ENCODE measurements at places on chromosomes 3 and 15. TPM values are rescaled to one million over a fixed set of nuclear protein-coding genes. Genes with fewer than 3 reads are reported as not detected.

KIF15 gene
- total RNA-seq = 0.87 TPM

MFAP1 gene
- total RNA-seq = 11.7 TPM

CYP19A1 gene
- 14.0 TPM for total RNA-seq

ZKSCAN7 gene
- 10.5 TPM for total RNA-seq

GRCh38 chr15:79178594-79178993 is 88.0 kb upstream of the RASGRF1 start:
- H3K27ac ChIP-seq = no peak overlapping the region
- no peak overlapping the region for H3K4me3 ChIP-seq
- H3K27me3 ChIP-seq = no peaks in the 10 kb centered on the region
- H3K36me3 ChIP-seq = no peaks in the 10 kb centered on the region
- no peaks in the 10 kb centered on the region for H3K4me1 ChIP-seq
- DNase-seq = no peak

- H3K4me3 ChIP-seq = no peak overlapping the region
- H3K27me3 ChIP-seq = peaks cover 82% of the 10 kb centered on the region
- H3K4me1 ChIP-seq = peaks cover 14% of the 10 kb centered on the region
- no peak overlapping the region for H3K27ac ChIP-seq
- no peaks in the 10 kb centered on the region for H3K36me3 ChIP-seq
Measured at GRCh38 chr3:198076722-198077308, 116.8 kb downstream of the LMLN start.

GRCh38 chr3:56960234-56960917 is 100.1 kb upstream of the SPATA12 start:
- H3K36me3 ChIP-seq = no peaks in the 10 kb centered on the region
- no peak overlapping the region for H3K4me3 ChIP-seq
- H3K4me1 ChIP-seq = no peaks in the 10 kb centered on the region
- no peak overlapping the region for H3K27ac ChIP-seq
- DNase-seq = no peak
- no peaks in the 10 kb centered on the region for H3K27me3 ChIP-seq

GRCh38 chr3:122003112-122003511 is 18.9 kb downstream of the ILDR1 start:
- H3K36me3 ChIP-seq = no peaks in the 10 kb centered on the region
- no peak for DNase-seq
- H3K27ac ChIP-seq = no peak overlapping the region
- no peaks in the 10 kb centered on the region for H3K4me1 ChIP-seq

DNA sequence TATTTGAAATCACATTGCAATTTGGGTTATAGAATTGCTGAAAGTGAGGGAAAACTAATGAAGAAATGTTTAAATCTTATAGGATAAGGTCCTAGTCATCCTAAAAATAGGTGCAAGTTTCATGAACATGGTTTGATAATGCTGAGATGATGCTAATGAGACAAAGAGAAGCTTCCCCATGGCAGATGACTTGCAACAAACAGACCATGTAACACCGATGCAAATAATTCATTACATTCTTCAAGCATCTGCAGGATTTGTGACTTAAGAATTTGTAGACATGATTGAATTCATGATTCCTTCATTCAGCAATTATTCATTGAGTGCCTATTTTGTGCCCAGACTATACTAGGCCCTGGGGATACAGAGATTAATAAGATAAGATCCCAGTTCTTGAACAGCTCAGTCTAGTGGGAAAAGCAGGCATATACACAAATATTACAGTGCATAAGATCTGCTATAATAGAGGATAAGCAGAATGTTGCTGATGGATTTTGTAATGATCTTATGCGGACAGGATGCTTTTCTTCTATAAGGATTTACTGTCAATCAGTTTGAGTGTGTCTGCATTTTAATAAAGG is 367.9 kb upstream of the GBE1 start:
- no peaks in the 10 kb centered on the region for H3K4me1 ChIP-seq
- DNase-seq = no peak
- no peaks in the 10 kb centered on the region for H3K27me3 ChIP-seq
- H3K36me3 ChIP-seq = no peaks in the 10 kb centered on the region

DNA sequence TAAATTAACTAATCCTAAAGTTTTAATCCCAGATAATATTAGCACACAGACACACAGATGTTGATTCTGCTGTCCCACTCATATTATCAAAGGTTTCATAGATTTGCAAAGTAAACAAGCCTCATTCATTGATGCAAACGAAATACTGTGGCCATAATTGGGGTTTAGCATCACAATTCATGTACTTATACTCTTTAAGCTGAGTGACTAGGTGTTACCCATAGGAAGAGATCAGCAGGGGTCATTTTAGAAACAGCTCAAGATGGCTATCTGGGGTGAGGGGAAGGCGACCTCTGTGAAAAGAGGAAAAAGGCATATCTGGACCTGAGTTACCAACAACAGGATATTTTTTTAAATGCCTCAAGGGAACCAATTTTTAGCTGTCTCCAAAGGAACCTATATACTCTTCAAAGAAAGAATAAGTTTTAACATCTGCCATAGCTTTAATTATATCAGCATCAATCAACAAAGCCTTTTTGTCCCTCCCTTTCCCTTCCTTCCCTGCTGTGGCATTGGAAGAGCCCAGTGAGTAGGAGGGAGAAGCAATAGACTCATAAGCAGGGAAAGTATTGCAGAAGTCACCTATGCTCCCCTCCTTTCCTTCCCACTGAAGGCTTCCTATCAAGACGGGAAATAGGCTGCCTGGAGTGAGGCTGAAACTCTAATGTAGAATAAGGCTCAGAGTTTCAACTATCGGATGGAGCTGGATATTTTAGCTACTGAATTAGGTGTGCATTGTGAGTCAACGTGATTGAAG is 553.4 kb downstream of the ZIC1 start:
- H3K4me1 ChIP-seq = no peaks in the 10 kb centered on the region
- no peak for DNase-seq
- no peaks in the 10 kb centered on the region for H3K27me3 ChIP-seq
- no peaks in the 10 kb centered on the region for H3K36me3 ChIP-seq
- no peak overlapping the region for H3K4me3 ChIP-seq

- no peaks in the 10 kb centered on the region for H3K36me3 ChIP-seq
- H3K4me3 ChIP-seq = no peak overlapping the region
- H3K4me1 ChIP-seq = peaks cover 9% of the 10 kb centered on the region
- H3K27ac ChIP-seq = no peak overlapping the region
- no peak for DNase-seq
Measured at GRCh38 chr3:124588794-124589193, 141.5 kb upstream of the UMPS start.

DNA sequence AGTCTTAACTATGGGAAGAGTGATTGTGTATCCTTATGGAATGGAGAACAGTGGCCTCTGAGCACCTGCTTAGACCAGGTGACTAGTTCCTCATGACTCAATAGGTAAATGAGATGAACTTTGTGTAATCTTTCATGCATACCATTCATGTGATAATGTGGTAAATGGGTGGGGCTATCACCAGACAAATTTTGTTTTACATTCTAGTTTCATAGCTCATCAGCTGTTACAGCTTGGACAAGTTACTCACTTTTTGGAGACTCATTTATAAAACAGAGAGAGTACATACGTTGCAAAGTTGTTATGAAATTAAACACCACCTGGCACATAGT is 103.7 kb upstream of the TGFBR2 start:
- no peak overlapping the region for H3K27ac ChIP-seq
- peaks cover 18% of the 10 kb centered on the region for H3K4me1 ChIP-seq
- DNase-seq = no peak
- H3K27me3 ChIP-seq = no peaks in the 10 kb centered on the region
- H3K36me3 ChIP-seq = no peaks in the 10 kb centered on the region

GRCh38 chr15:63374686-63375520 is 6.7 kb downstream of the CA12 start:
- no peaks in the 10 kb centered on the region for H3K27me3 ChIP-seq
- peaks cover 27% of the 10 kb centered on the region for H3K4me1 ChIP-seq
- no peaks in the 10 kb centered on the region for H3K36me3 ChIP-seq
- H3K4me3 ChIP-seq = no peak overlapping the region

DNA sequence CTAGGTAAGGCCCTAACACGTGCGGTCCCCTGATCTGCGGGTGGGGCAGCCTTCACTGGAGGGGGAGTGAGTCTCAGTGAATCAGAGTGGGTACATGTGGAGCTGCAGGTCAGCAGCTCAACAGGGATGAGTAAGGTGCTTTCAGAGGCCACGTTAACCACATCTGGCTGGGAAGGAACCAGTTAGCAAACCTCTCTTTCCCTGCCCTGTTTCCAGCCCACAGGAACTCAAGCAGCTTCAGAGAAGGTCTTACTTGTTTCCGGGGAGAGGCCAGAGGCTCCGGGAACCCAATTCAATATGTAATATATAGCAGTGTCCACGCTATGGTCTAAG is 175.3 kb downstream of the XXYLT1 start:
- no peak overlapping the region for H3K4me3 ChIP-seq
- H3K27me3 ChIP-seq = no peaks in the 10 kb centered on the region
- no peak overlapping the region for H3K27ac ChIP-seq
- no peaks in the 10 kb centered on the region for H3K36me3 ChIP-seq
- no peak for DNase-seq
- no peaks in the 10 kb centered on the region for H3K4me1 ChIP-seq

GRCh38 chr3:125151916-125152315 is 60.6 kb downstream of the SLC12A8 start:
- no peak for DNase-seq
- H3K4me1 ChIP-seq = no peaks in the 10 kb centered on the region
- no peaks in the 10 kb centered on the region for H3K27me3 ChIP-seq
- no peak overlapping the region for H3K4me3 ChIP-seq
- no peak overlapping the region for H3K27ac ChIP-seq

DNA sequence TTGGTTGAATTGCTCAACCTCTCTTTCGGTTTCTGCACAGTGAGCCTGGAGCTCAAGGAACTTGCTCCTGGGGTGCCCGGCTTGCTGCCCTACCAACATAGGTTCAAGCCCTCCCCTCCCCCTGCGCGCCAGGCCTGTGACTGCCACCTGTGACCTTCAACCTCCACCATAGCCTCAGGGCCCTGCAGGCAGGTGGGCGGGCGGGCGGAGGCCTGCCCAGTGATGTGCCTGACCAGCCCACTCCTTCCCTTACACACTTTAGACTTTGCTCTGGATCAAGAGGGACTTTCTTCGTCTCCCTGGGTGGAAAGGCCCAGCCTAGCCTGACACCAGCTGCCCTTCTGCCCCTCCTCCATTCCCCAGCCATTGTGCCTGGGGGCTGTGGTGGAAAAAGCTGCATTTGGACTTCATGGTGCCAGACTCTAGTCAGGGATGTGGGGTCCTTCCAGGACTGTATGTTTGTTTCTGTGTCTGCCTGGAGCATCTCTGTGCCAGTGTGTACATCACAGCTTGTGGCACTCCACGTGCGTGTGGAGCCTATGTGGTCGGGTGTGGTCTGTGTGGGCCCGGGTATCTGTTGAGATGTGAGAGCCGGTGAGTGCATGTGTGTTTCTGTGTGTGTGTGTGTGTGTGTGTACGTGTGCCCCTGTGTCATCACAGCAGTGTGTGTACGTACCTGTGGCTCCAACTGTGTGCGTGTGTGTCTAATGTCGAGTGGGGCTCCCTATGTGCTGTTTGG is 9.5 kb downstream of the PRKCD start:
- no peaks in the 10 kb centered on the region for H3K36me3 ChIP-seq
- peaks cover 76% of the 10 kb centered on the region for H3K4me1 ChIP-seq

DNA sequence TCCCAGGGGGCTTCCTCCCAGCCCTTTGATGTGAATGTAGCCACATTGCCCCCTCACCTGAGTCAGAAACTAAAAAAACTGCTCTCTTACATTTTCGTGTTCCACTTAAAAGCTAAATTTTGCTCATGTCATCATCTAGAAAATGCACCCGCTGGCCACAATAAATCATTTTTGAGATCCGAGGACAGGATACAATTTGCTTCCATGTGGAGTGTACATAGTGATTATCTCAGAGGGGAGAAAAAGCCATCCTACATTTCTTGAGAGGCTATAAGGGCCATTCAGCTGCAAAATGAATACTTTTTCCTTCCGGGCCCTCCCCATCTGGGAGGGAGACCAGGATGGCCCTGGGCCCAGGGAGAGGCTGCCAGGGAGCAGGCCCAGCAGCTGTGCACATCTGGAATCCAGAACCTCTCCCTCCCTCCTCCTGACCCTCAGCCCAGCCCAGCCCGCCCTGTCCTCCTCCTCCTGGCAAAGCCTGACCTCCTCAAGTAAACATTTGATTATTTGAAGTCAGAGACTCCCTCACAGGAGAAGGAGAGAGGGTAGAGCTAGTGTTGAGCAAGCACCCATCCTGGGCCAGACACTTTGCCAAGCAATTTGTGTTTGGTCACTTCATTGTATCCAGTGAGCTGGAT is 59.1 kb downstream of the CORO2B start:
- peak; percentile 53 for DNase-seq
- no peaks in the 10 kb centered on the region for H3K27me3 ChIP-seq

DNA sequence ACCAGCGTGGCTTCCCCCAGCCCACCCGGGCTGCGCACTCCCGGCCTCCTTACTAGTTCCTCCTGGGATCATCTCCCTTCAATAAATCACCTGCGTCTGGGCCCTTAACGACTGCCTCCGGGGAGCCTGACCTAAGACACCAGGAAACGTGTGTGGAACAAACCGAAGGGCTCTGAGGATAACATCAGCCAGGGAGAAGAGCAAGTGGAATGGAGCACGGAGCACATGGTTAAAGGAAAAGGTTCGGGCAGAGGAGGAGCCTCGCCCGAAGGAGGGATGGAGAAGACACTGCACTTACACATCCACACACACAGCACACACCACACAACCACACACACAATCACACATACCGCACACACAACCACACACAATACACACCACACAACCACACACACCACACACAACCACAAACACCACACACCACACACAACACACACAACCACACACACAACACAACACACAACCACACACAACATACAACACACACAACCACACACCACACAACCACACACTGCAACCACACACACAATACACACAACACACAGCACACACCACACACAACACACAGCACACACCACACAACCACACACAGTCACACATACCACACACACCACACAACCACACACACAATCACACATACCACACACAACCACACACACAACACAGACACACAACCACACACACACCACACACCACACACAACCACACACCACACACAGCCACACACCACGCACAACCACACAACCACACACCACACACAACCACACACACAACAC is 24.7 kb downstream of the CPN2 start:
- H3K27me3 ChIP-seq = no peaks in the 10 kb centered on the region
- H3K4me1 ChIP-seq = no peaks in the 10 kb centered on the region
- no peaks in the 10 kb centered on the region for H3K36me3 ChIP-seq
- DNase-seq = no peak
- no peak overlapping the region for H3K4me3 ChIP-seq
- H3K27ac ChIP-seq = no peak overlapping the region

GRCh38 chr3:172559020-172559419 is 35.8 kb upstream of the TNFSF10 start:
- H3K36me3 ChIP-seq = no peaks in the 10 kb centered on the region
- no peak overlapping the region for H3K4me3 ChIP-seq
- H3K27ac ChIP-seq = peak overlapping the region; percentile 19

DNA sequence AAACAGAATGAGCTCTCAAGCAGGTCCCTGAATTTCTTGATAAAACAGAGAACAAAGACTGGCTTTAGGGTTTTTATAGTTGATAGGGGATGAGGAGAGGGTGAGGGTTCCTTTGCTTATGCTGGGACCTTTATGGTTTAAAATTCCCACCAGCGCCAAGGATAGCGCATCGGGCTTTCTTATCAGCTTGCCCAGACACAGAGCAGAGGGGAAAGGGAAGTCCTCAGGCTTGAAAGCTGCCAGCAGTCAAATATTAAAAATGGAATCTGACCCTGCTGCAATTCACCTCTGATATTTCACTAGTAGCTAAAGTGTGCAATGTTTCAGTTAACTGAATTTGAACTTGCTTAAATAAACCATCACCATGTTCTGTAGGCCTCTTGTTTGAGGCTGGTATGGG is 55.0 kb upstream of the EPHA3 start:
- H3K4me1 ChIP-seq = no peaks in the 10 kb centered on the region
- no peak overlapping the region for H3K27ac ChIP-seq
- H3K4me3 ChIP-seq = no peak overlapping the region
- H3K27me3 ChIP-seq = no peaks in the 10 kb centered on the region
- DNase-seq = no peak

Data from tibial nerve (tissue), 4 donors.